Neuronal stem cell (in vitro differentiated cells): ENCODE measurements at places on chromosomes 13 and 19.
A peak's percentile ranks its signal among the peaks of the same experiment; 100 is the strongest.

GRCh38 chr13:33367926-33368325 is 82.4 kb upstream of the STARD13 start:
- DNase-seq, result no peak

GRCh38 chr19:29671393-29672160 is 6.3 kb downstream of the PLEKHF1 start:
- no peak for DNase-seq

DNA sequence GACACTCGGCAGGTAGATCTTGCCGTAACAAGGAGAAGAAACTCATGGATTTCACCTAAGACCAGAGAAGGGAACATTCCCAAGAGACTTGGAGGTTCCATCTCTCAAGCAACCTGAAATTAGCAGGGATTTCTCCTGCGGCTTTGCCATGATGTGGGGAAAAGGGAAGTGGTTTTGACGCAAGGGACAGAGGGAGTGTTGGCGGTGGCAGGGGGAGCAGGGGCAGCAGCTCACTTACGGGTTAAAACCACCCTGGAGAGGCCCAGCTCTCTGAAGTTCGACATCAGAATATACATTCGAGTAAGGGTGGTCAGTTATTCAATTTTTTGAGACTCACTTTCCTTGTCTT is 76.1 kb upstream of the POMP start:
- no peak for DNase-seq

GRCh38 chr13:38264363-38265131 is 85.1 kb upstream of the UFM1 start:
- DNase-seq, result no peak

- DNase-seq, result no peak
These were observed 9.8 kb downstream of the PPP1R15A start for GRCh38 chr19:48881741-48882657.

- no peak for DNase-seq
These were observed 2.9 kb downstream of the PLEKHG2 start for GRCh38 chr19:39415111-39416046.

DNA sequence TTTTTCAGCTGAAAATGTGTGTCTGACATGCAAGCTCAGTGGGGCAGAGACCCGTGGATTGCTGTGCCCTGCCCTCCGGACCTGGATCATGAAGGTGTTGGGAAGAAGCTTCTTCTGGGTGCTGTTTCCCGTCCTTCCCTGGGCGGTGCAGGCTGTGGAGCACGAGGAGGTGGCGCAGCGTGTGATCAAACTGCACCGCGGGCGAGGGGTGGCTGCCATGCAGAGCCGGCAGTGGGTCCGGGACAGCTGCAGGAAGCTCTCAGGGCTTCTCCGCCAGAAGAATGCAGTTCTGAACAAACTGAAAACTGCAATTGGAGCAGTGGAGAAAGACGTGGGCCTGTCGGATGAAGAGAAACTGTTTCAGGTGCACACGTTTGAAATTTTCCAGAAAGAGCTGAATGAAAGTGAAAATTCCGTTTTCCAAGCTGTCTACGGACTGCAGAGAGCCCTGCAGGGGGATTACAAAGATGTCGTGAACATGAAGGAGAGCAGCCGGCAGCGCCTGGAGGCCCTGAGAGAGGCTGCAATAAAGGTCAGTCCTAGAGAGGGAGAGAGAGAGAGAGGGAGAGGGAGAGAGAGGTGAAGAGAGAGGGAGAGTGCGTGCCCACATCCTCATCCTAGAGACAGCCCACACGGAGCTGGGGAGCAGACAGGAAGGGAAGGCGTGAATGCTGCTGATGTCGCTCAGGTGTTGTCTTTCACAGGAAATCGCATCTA is 5.1 kb upstream of the DCUN1D2 start:
- no peak for DNase-seq

DNA sequence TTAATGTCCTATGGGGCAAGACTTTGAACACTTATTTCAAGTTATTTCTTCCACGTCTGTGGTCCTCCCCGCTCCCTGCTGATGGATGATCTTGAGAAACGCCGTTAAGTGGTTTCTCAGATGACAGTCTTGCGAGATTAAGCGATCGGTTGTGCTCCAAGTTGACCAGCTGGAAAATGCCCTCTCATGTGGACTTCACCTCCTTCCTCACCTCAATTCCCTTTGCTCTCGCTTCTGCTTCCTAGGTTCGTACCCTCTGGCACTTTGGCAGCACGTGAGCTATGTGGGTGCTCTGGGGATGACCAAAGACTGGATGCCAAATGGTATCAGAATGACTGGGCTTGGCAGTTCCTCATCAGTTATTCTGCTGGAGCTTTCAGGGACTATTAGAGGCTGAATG is 480.0 kb downstream of the ZNF536 start:
- no peak for DNase-seq

DNA sequence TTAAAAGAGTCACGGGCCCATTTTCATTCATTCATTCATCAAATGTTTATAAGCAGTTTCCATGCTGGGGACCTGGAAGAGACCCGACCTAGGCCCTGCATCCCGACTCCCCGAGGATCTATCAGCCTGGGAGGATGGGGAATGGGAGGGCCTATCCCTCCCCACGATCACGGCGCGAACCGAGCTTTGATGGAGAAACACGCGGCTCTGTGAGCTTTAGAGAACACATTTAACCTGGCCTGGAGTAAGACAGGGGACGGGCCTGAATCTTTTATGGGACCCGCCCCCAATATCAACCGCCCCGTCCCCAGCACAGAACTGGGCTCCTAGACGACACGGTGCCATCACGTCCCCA is 875 bp upstream of the EVI5L start:
- no peak for DNase-seq

GRCh38 chr19:35620001-35620400 is 7.5 kb downstream of the HAUS5 start:
- no peak for DNase-seq

GRCh38 chr19:33508009-33508408 is 13.6 kb downstream of the PEPD start:
- no peak for DNase-seq

DNA sequence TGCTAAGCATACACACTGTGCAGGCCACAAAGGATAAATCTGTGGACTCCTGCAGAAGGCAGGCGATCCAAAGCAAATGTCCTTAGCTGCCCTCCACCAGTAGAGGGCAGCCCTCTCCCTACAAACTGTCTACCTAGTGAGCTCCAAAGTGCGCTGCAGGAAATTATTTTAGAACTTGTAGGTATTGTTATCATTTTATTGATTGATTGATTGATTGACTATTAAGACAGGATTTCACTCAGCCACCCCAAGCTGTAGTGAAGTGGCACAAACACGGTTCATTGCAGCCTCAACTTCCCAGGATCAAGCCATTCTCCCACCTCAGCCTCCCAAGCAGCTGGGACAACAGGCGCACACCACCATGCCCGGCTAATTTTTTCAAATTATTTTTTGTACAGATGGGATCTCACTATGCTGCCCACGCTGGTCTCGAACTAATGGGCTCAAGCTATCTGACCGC is 37.3 kb downstream of the RNF6 start:
- peak; percentile 43 for DNase-seq

DNA sequence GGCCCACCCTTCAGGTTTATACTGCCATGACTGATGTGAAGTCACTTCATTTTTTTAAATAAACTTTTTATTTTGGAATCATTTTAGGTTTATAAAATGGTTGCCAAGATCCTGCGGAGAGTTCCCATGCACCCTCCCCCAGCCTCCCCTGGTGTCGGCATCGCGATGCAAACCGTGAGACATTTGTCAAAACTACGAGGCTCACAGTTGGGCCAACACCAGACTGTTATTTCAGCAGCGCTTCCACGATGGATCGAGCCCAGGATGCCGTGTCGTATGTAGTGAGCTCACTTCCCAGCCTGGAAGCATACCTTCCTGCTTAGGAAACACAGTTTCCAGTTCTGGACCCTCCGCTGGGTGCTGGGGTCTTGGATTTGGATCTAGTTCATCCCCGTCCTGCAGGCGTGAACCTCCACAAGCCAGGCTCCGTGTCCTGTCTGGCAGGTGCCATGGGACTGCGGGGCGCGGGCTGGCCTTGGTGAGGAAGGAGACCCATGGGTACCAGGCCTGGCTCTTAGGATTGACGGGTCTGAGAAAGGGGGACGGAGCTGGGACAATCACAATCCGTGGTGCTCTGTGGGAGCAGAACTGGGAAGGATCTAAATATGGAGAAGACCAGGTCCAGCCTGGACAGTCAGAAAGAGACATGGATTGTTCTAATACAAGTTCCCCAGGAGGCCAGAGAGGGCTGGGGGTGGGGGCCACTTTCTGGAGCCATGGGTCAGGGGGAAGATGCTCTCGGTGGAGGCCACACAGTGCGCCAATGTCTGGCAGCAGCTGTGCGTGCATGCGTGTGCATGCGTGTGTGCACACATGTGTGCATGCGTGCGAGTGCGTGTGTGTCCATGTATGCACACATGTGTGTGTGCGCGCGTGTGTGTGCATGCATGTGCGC is 2.4 kb upstream of the SBK2 start:
- no peak for DNase-seq

- DNase-seq, result no peak
These were observed 21.0 kb upstream of the ESD start for GRCh38 chr13:46817838-46818476.

- no peak for DNase-seq
These were observed 9.6 kb upstream of the BCL3 start for GRCh38 chr19:44738603-44739558.

- no peak for DNase-seq
These were observed 11.3 kb downstream of the FLT3 start for GRCh38 chr13:28089065-28089464.

DNA sequence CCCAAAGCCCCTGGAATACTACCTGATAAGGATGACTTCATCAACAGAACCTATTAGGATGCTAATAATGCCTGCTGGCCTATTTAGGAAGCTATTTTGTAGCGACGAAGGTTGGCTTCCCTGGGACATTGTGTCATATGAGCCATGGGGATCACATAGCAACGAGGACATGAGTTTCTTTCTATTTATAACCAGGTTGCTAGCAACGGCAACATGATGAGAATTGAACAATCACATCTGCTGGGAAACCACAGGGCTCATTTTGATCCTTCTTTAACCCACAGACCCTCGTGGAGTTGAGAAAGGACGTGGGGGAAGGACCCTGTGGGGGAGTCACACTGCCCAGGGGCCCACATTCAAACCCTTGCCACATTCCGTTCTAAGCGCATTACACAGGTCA is 172.2 kb downstream of the COL4A1 start:
- no peak for DNase-seq

- DNase-seq, result peak; percentile 2
These were observed 11.5 kb upstream of the CYP4F3 start for GRCh38 chr19:15629003-15629880.

GRCh38 chr13:20258208-20258962 is 26.3 kb upstream of the GJB6 start:
- no peak for DNase-seq

GRCh38 chr13:82947683-82948082 is 934.6 kb downstream of the SLITRK1 start:
- DNase-seq, result no peak

DNA sequence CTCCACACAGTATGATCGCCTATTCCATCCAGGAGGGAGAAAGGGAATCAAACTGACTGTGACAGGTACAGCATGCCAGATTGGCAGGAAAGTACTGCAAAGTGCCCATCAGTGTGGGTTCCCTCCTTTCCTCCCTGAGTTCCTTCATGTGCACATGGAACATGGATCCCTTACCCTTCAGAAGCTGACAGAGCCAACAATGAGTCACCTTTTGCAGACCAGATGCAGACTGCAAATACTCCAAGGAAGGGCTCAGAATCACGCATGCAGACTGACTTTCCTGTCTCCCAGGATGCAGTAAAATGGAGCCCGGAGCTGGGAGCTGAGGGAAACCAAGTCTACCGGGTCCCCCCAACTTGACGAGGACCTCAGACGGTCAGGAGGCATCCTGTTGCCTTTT is 41.8 kb downstream of the SACS start:
- DNase-seq, result no peak

DNA sequence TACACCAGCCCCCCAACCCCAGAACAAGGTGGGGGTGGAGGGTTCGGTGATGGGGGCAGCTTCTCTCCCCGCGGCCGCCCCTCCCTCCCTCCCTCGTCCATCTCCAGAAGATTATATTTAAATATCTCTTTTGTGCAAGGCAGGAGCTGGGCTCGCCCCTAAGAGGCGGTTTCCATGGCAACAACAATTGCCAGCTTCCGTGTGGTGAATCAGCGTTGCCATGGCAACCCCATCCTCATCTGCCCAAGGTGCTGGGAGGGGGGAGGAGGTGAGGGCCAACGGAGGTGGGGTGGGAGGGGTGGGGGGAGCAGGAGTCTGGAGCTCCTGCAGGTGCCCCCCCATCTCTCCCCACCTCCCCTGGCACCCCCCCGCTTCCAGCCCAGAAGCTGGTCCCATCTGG is 46.4 kb downstream of the CELF5 start:
- peak; percentile 56 for DNase-seq

DNA sequence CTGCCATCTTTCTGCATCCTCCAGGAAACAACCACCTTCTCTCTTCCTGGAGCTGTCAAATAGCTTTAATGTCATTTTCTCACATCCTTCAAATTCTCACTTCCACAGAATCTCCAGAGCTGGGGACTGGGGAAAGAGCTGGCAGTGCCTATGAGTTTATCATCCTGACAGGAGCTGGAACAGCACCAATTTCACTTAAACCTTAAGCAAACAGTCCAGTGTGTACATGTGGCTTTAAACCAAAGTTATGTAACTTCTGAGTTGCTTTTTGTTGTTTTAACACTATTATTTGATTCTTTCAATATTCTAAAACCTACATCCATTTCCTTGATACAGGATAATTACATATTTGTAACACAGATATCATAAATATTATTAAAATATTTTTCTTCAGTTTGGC is 331.5 kb upstream of the ARGLU1 start:
- no peak for DNase-seq

- peak; percentile 57 for DNase-seq
These were observed 6.5 kb downstream of the KCNN4 start for GRCh38 chr19:43774103-43774939.

- DNase-seq, result no peak
These were observed 66.6 kb downstream of the ARHGEF18 start for GRCh38 chr19:7415163-7415856.

- no peak for DNase-seq
These were observed 814 bp downstream of the ZNF211 start for GRCh38 chr19:57633832-57634131.

DNA sequence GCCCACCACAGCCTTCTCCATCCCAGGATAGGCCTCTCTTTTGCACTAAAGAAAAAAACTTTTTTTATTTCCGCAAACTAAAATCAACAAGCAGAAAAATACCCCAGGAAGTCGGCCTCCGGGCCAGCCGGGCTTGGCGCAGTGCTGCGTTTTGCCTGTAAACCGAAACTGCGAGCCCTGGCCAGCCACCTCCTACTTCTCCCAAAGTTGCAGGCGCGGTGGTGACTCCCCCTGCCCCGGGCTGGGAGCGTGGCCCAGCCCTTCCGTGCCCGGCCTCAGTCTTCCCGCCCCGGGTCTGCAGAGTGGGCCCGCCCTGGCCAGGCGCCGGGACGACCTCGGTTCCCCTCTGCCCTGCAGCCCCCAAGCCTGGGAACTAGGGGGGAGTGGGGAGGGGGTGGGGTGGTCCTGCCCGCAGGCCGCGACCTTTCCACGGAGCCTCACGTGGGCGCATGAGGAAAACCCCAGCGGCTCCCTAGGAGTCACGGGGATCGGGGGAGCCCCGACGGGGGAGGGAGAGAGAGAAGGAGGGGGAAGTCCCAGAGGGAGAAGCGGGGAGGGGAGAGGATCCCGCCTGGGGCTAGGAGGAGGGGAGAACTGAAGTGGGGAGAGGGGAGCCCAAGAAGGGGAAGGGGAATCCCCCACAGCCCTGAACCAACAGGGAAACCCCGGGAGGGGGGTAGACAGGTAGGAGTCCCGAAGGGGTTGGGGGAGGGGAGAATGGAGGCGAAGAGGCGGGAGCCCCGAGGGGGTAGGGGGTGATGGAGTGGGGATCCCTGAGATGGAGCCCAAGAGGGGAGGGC is 3.0 kb downstream of the GADD45B start:
- DNase-seq, result no peak
